Lower lobe of right lung (tissue), 2 donors: ENCODE measurements at places on chromosomes 16 and 17. TPM values are rescaled to one million over a fixed set of nuclear protein-coding genes. Genes with fewer than 3 reads are reported as not detected.

DNA sequence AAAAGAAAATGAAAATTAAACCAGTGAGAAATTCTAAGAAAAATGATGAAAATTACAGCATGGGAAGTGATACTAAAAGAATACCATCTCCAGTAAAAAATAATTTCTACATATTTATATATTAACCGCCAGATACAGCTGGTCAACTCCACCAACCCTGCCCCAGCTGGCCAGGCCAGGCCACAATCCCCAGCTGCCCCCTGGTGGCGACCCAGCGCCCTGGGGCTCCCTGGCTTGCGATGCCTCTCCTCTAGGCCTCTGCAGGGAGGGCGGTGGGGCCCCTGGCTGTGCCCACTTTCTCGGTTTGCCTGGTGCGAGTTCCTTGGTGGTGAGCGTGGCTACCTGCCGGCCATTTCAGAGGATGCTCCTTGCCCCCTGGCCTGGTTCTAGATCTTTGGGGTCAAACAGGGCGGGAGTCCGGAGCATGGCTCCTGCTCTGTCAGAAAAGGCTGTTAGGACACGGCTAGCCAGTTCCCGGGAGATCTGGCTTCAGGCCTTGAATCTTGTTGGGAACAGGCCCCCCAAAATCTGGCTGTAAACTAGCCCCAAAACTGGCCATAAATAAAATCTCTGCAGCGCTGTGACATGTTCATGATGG, 14.5 kb downstream of the GLIS2 start:
- DNase-seq = peak; percentile 88

SHISA9 gene
- not detected for total RNA-seq

PLSCR3 gene
- 27.1 TPM for total RNA-seq

CPNE7 gene
- 0.35 TPM for total RNA-seq

GRCh38 chr17:11308531-11308930, 67.5 kb downstream of the SHISA6 start:
- DNase-seq = no peak

CBX4 gene
- 20.6 TPM for total RNA-seq

GRCh38 chr16:81590714-81591544, 146.3 kb downstream of the CMIP start:
- DNase-seq = no peak

DNA sequence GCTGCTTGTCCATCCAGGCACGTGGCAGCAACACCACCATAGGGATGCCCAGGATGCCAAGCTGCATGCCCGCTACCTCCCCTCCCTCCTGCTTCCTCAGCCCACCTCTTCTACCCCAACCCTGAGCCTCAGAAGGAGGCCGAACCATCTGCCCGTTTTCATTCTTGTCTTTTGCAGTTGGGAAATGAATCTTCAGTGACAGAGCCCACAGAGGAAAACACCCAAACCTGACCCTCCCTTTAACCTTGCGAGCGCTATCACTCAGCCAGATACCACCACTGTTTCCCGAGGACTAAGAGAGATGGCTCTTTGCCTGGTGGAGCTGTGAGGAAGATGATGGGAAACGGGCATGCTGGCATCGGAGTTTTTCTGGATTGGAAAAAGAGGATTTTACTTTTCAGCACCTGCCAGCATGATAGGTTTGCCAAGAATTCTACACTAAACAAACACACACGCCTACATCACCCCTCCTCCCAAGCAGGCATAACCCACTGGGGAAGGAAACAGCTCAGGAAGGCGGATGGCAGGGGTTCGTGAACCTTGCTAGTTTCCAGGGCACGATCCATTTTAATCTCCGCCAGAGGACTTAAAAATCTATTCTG, 457.4 kb downstream of the SLC39A11 start:
- no peak for DNase-seq
